NCI-H460 (cell line): ENCODE measurements at places on chromosomes 16 and 17.

DNA sequence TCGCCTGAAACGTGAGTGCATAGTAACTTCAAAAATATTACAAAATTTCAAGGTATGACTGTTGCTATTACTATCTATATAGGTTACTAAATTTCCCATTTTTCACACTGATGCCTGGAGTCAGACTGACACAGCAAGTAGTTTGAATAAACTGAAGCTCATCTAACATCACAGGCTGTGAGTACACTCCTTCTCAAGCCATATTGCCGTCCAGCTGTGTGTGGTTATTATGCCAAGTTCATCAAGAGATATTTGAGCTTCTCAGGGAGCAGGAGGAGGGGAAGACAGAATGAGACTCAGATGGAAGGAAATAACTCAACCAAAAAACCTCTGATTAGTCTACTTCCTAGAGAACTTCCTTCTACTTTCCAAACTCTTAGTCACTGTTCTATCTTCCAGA, 473.9 kb downstream of the TOX3 start:
- no peak for DNase-seq

DNA sequence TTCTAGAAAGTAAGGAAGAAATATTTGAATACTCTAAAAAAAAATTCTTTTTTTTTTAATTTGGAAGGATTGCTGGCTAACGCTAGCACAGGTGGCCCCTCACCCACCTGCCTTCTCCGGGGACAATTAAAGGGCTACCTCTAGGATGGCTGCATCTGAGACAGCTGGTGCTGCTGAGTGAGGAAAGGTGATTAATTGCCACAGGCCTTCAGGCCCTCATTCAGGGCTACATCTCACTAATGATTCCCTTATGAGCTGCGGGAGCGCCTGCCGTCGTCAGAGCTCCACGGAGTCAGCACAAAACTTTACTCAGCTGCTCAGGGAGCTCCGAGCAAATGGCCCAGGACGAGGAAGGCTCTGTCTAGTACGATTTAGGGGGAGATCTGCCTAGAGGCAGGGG, 27.0 kb upstream of the AKTIP start:
- no peak for DNase-seq

DNA sequence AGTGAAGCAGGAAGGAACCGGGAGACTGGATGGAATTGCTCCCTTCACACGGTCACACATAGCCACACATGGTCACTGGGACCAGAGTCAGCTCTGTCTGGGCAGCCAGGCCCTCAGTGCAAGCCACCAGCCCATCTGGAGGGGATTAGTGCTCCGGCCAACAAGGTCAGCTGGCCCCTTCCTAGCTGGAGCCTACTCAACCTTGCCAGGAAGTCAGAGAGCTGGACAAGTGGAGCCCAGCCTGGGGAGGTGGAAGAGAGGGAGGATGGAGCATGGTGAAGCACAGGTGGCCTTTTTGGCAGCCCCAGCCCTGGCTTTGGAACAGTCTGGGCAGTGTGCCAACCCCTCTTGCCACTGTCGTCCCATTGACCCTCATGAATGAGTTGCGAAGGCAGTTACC, 3.7 kb upstream of the CACNA1G start:
- no peak for DNase-seq

DNA sequence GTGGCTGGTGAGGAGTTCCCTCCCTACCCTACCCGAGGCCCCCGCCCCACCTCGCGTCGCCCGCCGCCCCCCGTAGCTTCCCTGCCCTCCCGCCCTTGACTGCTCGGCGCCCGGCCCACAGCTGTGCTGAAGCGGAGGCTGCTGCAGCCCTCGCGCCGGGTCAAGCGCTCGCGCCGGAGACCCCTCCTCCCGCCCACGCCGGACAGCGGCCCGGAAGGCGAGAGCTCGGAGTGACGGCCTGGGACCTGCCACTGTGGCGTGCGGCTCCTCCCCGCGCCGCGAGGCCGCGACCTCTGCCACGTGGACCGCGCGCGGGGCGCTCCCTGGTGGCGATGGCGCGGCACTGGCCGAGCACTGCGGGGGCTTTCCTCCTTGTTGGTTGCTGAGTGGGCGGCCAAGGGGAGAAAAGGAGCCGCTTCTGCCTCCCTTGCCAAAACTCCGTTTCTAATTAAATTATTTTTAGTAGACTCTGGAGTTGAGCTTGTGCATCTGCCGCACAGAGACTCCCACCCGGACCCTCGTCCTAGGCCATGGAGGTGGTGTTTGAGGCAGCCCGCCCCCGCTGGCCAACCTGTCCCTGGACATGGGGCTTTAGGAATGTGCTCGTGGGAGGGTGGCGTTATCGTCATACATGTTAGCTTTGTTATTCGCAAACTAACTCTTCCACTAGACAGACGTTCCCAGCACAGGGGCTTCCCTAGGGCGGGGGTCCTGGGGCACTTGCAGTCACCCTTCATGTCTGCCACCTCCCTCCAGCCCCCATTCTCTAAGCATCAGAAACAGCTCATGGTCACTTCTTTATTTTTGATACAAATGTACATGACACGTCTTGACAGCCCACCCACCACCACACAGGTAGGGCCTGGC, 4.4 kb downstream of the TP53I13 start:
- DNase-seq: no peak

DNA sequence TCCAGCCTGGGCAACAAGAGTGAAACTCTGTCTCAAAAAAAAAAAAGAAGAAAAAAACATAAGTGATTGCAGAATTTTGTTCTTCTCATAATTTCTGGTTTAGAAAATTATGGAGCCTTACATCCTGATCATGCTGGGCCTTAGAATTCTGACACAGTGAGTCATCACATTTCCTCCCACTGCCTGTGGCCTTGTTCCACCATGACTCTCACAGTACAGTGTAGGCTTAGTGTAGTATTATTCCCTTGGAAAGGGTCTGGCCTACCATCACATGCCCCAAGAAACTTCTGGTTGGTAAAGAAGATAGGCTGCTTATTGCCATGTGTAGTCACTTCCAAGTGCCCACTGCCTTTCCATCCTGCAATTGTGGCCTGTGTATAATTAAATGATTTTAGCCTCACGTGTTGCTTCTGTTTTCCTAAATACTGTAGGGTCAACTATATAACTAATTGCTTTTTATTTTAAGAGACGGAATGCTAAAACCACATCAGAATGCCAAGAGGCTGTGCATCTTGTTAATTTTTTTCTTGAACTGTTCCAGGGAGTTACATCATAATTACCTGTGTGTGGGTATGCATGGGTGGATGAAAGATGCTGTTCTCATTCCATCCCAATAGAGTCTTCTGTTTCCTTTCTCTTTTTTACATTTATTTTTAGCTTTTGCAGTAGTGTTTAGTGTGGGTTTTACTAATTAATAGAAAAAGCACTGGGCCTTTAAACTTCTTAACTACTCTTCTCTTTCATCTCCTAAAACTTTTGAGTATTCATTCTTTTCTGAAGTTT, 25.9 kb downstream of the OGFOD1 start:
- DNase-seq: peak; percentile 20

GRCh38 chr16:49333259-49333597, 40.4 kb upstream of the C16orf78 start:
- DNase-seq: no peak

DNA sequence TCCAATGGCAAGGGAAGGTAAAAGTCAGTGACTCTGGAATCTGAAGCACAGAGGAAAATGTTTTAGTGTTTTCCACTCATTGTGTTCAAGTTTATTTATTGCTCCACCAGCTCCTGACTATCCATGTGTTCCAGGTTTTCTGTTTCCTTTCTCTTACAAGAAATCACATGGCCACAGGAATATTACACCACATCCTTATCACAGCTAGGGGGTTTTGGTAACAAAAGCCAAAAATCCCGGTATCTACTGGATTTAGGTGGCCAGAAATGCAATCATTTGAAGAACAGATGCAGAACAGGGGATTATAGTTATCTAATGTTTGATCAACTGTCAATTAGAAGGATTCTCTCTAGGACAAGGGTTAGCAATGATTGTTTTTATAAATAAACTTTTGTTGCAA, 47.9 kb downstream of the STH start:
- DNase-seq: no peak
